ENCODE measurements at places on chromosomes 6 and 20.

DNA sequence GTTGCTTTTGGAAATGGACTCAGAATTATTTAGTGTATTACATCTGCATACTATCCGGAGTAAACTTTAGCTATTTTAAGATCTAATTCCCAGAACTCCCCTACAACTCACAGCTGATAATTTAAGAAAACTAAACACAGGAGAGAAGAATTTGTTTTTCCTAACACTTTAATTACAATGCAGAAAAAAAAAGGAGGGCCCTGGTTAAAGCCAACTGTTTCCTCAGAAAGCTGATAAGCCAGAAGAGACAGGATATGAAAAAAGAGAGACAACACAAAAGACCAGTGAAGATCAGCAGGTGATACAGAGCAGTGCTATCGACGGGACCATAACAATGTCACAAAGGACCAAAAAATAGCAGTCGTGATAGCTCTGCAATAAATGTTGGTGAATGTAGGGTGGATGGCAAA, 5.8 kb downstream of the IFNGR1 start:
- peak; percentile 56 for DNase-seq

- peak; percentile 50 for DNase-seq
These were observed 267.6 kb upstream of the SGK1 start for GRCh38 chr6:134585517-134585873.

DNA sequence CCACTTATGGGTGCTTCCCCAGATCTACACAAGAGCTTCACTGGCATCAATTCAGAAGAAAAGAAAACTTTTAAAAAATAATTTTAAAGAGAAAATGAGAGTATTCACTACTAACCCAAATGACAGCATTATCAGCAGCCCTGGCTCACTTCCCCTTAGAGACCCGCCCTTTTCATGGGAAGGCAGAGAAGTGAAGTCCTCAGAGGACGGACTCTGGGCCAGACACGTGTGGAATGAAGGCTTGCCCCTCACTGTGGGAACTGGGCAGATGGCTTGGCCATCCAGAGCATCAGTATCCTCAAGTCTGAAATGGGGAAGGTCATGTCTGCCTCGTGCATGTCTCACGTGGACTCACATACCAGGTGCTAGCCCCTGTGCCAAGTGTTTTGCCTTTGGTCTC, 63.5 kb downstream of the JAG1 start:
- DNase-seq, result no peak

DNA sequence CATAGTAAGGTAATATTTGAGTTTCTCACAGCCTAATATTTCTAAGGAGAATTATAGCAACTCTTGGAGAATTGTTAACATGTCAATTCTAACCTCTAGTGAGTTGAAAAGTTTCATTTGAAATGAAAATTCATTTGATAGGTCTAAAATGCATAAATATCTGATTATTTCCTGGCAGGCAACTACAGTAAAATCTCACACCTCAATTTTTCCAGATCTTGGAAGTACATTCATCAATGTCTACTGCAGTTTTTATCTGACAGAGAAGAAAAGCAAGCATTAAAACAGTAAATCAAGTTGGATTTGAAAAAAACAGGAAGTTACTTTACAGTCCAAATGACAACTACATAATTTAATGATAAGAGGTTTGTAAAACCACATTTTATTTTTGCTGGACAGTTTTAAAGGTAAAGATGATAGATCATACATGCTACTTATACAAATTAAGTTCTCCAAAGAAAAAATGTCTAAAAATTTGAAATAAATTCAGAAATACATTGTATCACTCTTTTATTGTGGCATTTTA, 631.3 kb downstream of the EYS start:
- DNase-seq, result no peak

DNA sequence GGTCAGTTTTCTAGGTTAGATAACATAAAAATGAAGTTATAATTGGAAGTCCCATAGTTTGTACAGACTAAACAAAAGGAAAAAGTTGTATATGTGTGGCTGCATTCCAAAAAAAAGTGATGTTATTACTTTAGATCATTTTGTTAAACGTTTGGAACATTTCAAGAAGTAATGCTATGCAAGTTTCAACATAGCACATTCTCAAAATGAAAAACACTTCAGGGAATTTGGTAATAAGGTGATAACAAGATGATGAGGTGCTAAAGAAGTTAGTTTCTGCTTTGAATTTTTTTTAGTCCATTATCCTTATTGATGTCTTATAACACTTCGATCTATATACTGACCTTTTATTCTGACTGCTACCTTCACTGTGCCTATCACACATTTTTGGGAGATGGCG, 250.7 kb downstream of the PHF3 start:
- DNase-seq, result no peak

GRCh38 chr6:32602383-32602782, 12.7 kb upstream of the HLA-DRB1 start:
- DNase-seq, result no peak

GRCh38 chr20:36741072-36741471, 4.8 kb downstream of the NDRG3 start:
- DNase-seq, result no peak

Data from hematopoietic multipotent progenitor cell treated with erythropoietin and hydrocortisone succinate and interleukin-3 and kit ligand, for 8 days (in vitro differentiated cells).